ENCODE measurements at places on chromosomes 6 and 20.

GRCh38 chr6:110221738-110222137 is 41.5 kb downstream of the CDC40 start:
- DNase-seq = no peak

DNA sequence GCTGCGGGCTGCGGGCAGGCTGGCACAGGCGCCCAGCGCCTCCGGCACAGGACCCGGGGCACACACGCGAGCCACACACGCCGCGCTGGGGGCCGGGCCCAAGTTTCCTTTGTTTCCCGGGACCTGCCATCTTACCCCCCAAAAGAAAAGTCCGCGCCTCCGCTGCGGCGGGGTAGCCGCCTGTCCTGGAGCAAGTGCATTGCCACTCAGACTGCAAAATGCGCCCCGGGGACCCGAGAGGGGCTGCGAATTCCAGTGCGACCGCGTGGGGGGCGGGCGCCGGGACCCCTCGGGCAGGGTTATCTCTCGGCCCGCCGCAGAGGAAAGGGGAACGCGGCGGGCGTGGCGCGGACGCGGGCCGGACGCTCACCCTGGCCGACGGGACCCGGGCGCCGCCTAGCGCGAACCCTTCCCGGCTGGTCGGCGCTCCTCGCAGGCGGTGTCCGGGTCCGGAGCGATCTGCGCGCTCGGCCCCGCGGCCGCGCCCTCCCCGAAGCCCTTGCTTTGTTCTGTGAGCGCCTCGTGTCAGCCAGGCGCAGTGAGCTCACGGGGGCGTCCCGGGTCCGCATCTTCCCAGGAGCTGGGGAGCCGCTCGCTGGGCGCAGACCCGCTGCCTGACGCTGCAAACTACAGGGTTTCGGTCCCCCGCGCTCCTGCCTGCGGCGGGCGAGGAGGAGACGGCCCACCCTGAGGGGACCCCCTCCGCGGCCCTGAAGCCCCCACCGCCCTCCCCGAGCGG is 639 bp upstream of the CD24 start:
- DNase-seq = no peak

GRCh38 chr6:52186480-52186879 is 305 bp downstream of the IL17A start:
- no peak for DNase-seq

- DNase-seq = no peak
Measured at GRCh38 chr6:117463762-117464665, 18.5 kb upstream of the DCBLD1 start.

- DNase-seq = peak; percentile 46
Measured at GRCh38 chr6:127397729-127398630, 54.6 kb upstream of the ECHDC1 start.

- DNase-seq = no peak
Measured at GRCh38 chr6:130982941-130983456, 80.0 kb downstream of the EPB41L2 start.

GRCh38 chr20:58822149-58822548 is 28.6 kb downstream of the GNAS-AS1 start:
- DNase-seq = no peak

- no peak for DNase-seq
Measured at GRCh38 chr6:40817369-40817768, 221.7 kb downstream of the UNC5CL start.

GRCh38 chr20:478949-479429 is 16.7 kb upstream of the TBC1D20 start:
- DNase-seq = peak; percentile 83

DNA sequence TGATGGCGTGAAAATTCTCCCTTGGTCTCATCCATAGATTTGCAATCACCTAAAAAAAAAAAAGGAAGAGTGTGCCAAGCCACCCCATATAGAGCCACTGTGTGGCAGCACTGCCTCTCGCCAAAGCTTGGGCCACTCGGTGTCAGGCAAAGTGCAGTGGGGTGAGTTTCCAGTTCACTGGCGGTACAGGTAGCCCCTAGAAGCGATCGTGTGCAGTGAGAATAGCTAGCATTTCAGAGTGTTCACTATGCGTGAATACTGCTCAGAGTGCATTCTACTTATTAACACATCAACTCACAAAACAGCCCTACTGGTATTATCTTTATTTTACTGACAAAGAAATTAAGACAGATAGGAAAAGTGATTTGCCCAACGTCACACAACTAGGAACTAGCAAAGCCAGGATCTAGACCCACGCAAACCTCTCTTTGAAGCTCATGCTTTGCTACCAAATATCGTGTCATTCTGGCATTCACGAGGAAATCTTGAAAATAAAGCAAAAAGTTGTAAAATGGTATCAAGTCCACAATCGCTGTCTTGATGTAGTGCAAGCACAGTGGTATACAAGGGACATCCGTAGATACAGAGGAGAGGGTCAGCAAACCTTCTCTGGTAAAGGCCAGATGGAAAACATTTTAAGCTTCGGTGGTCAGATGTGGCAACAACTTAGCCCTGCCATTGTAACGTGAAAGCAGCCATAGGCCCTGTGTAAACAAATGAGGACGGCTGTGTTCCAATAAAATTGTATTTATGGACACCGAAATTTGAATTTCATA is 10.4 kb upstream of the GCNT2 start:
- peak; percentile 85 for DNase-seq

DNA sequence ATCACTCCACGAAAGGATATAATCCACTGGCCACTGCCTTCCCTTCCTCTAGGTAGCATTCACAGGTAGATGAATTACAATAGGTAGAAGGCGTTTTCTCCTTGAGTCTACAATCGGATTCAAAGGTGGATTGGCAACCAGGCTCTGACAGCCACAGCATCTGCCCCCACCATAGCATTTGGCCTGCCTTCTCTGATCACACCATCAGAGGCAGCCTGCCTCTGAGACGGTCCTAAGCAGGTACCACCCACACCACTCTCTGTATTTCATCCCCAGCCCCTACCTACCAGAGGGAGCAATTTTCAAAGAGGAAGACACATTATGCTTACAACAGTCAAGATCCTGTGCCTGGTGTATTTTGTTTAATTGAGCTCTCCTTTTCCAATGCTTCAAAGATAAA is 210.5 kb upstream of the SPTLC3 start:
- DNase-seq = no peak

GRCh38 chr6:44073612-44074438 is 53.4 kb downstream of the MRPL14 start:
- DNase-seq = peak; percentile 48

- peak; percentile 29 for DNase-seq
Measured at GRCh38 chr6:109491207-109491938, 8.4 kb upstream of the ZBTB24 start.

DNA sequence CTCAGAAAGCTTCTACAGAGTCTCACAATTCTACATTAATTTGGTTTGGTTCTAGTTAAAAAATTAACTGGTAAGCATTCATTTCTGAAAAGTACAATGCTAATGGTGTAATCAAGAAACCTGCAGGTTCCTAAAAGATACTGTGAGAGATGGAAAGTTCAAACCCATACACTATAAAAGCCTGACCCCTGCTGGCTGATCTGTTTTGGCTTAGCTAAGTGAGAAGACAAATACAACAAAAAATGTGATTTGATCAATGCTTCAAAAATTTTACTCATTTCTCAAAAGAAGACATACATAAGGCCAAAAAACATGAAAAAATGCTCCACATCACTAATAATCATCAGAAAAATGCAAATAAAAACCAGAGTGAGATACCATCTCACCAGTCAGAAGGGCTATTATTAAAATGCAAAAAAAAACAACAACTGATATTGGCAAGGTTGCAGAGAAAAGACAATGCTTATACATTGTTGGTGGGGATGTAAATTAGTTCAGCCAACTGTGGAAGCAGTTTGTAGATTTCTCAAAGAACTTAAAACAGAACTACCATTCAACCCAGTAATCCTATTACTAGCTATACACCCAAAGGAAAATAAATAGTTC is 102.8 kb downstream of the MOXD1 start:
- DNase-seq = peak; percentile 57

GRCh38 chr6:128007658-128008057 is 106.8 kb upstream of the THEMIS start:
- no peak for DNase-seq

GRCh38 chr6:91626911-91627310 is 1040.0 kb upstream of the MAP3K7 start:
- DNase-seq = no peak

DNA sequence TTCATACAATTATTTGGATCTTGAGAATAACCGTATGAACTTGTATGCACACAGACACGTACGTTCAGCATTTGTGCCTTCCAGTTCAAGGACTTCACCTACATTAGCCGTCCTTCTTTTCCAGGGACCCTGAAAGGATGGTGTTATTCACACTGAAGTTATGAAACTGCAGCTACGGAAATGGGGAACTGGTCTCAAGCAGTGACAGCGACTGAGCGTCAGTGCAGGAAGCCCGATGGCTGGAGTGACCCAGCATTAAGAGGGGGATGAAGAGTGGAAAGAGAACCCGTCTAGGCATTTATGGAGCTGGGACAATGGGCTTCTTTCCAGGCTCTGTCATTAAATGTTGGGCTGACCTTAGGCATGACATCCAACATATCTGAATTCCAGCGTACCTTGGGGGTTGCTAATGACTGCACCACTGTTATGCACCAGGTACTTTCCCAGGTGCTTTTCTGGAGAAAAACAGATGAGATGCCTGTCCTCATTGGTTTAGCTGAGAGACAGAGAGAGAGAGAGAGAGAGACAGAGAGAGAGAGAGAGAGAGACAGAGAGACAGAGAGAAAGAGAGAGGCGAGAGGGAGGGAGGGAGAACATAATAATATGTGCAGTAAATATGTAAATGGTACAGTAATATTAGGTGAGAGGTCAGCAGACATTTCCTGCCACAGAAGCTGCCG is 204.7 kb upstream of the EXOC2 start:
- no peak for DNase-seq

DNA sequence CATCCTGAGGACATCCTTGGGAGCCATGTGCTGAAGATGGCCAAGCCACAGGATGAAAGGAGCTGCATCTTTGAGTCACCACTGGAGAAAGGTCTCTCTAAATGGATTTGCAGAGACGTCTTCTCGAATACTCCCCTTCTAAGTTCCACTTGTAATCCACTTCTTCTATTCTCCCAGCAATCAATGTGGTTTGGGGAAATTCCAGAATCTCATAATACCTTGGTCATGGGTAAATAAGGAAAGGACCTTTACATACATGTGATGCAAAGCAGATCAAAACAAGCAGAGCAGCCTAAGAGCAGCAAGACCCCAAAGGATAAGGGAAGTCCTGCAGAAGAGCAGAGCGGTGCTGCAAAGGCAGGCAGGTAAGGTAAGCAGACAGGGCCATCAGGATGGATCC is 35.3 kb downstream of the TRIM38 start:
- DNase-seq = no peak

GRCh38 chr6:1581120-1581991 is 28.4 kb upstream of the FOXC1 start:
- DNase-seq = no peak

- no peak for DNase-seq
Measured at GRCh38 chr20:19958928-19959327, 58.2 kb upstream of the NAA20 start.

- peak; percentile 84 for DNase-seq
Measured at GRCh38 chr6:70371454-70372105, 41.7 kb upstream of the FAM135A start.

DNA sequence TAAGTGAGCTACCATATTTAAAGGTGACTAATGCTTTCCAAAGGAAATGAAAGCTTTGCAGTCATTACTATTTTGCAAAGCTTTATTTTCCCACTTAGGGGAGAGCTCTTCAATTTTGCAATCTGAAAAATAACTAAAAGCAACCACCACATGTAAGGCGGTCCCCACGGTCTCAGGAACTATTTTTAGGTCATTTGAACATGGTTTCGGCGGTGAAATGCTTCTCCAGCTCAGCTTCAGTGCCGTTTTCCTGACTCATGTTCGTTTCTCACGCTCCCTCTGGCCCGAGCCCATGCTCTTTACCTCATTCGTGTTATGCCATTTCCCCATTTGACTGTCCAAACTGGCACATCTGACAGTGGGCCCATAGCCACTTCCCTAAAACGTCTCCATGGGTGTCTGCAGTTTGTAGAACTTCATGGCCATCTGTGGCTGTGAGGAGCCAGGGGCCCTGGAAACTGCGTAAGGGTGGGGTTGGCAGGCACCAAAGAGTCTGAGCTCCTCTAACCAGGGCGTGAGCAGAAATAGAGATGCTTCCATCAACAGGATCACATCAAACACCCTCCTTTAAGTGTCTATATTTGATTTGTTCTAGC is 46.5 kb downstream of the ADTRP start:
- peak; percentile 21 for DNase-seq

DNA sequence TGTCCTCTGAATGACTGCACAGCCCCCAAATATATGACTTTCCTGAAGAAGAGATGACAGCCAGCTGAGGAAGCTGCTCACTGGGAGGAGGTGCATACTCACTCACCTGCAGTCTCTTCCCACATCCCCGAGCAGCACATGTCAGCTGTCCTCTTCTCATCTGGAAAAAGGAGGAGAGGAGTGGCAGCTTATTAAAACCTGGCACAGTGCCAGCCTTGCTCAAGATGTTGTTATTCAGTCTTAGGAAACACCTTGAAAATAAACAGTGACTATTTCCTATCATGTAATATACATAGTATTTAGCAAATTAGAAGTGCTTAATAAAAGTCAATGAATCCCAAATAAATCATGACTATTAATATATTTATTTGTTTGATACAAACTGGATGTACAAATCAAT is 232.9 kb downstream of the EPM2A start:
- no peak for DNase-seq

DNA sequence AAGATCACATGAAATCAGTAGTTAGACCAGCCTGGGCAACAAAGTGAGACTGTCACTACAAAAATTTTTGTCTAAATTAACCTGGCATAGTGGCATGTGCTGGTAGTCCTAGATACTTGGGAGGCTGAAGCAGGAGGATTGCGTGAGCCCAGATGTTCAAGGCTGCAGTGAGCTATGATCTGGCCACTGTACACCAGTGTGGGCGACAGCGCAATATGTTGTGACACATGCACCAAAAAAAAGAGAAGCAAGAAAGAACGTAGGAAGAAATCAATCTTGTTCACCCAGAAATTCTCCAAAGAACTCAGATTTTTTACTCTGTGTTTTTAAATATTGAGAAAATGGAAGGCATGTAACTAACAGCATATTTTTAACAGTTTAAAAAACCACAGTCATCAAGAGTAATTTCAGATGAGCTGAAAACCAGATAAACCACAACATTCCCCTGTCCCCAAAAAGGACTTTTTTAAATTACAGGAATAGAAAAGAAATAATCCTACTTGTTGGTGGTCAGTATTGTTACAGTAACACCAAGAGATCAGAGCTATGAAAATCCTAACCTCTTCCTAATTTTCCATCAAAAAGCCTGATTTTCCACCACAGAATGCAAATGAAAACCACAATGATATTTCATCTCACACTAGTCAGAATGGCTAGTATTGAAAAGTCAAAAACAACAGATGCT is 240.2 kb downstream of the KHDC1L start:
- no peak for DNase-seq

- peak; percentile 16 for DNase-seq
Measured at GRCh38 chr6:42565823-42566613, 2.2 kb downstream of the UBR2 start.

GRCh38 chr6:33609019-33609418 is 12.1 kb upstream of the ITPR3 start:
- no peak for DNase-seq
